Activated T-helper 1 cell treated with anti-CD3 and anti-CD28 coated beads, Interleukin-12 subunit alpha, Interleukin-12 subunit beta, Interleukin-2, Interleukin-4 antibody, amounts not matched to agents 30 ng/mL and 10 ng/mL and 1 ng/mL, durations not matched to agents 14 hours and 24 hours and 36 hours (primary cell): ENCODE measurements at places on chromosomes 6 and 20.

GRCh38 chr6:33050014-33050810 lies 23.2 kb downstream of the HLA-DPA1 start:
- DNase-seq, result no peak

- DNase-seq, result no peak
These were observed 99.2 kb downstream of the MAP3K5 start for GRCh38 chr6:136693090-136693489.

DNA sequence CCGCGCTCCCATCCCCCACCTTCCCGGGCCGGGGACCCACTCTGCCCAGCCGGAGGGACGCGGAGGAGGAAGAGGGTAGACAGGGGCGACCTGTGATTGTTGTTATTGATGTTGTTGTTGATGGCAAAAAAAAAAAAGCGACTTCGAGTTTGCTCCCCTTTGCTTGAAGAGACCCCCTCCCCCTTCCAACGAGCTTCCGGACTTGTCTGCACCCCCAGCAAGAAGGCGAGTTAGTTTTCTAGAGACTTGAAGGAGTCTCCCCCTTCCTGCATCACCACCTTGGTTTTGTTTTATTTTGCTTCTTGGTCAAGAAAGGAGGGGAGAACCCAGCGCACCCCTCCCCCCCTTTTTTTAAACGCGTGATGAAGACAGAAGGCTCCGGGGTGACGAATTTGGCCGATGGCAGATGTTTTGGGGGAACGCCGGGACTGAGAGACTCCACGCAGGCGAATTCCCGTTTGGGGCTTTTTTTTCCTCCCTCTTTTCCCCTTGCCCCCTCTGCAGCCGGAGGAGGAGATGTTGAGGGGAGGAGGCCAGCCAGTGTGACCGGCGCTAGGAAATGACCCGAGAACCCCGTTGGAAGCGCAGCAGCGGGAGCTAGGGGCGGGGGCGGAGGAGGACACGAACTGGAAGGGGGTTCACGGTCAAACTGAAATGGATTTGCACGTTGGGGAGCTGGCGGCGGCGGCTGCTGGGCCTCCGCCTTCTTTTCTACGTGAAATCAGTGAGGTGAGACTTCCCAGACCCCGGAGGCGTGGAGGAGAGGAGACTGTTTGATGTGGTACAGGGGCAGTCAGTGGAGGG lies 2.8 kb downstream of the SOX4 start:
- DNase-seq, result peak; percentile 3

GRCh38 chr20:16244892-16245291 lies 328.4 kb downstream of the KIF16B start:
- DNase-seq, result no peak

GRCh38 chr20:1225263-1225782 lies 521 bp upstream of the RAD21L1 start:
- no peak for DNase-seq

- no peak for DNase-seq
These were observed 57.9 kb downstream of the HIVEP1 start for GRCh38 chr6:12069891-12070529.
